Frontal cortex (tissue), 4 donors: ENCODE measurements at places on chromosomes 2 and 18.

- no peak for DNase-seq
Measured at GRCh38 chr18:57621246-57621604, 411 bp downstream of the NARS1 start.

DNA sequence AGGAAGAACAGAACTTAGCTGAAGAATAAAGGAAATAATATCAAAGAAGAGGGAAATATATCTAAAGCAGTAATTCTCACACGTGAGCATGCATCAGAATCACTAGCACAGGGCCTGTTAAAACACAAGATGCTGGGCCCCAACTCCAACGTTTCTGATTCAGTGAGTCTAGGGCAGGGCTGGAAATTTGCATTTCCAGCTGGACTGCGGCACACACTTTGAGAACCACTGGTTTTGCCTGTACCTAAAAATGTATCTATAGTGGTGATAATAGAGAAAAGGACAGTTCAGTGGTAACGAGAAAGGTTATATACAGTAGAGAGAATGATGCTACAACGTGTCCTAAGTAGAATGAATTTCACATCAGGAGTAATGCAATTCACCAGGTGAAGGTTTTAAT lies 11.2 kb downstream of the REV1 start:
- no peak for DNase-seq

- no peak for DNase-seq
Measured at GRCh38 chr18:417495-417894, 83.0 kb downstream of the COLEC12 start.

- DNase-seq: peak; percentile 84
Measured at GRCh38 chr2:10072656-10073480, 7.3 kb downstream of the CYS1 start.

DNA sequence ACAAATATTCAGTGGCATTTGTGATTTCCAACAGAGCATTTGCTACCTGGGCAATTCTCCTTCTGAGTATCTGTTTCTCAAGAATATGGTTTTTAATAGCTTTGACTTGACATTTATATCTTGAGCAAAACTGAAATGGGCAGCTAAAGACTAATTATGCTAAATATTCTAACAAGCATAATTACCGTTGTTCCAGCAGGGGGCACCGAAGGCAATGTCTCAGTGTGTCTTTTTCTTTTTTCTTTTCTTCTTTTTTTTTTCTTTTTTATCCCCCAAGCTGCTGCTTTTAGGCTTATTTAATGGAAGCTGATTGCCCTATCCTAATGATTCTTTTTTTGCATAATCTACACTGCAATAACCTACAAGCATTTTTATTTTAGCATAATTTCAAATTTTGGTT lies 138.9 kb upstream of the NABP1 start:
- no peak for DNase-seq

- no peak for DNase-seq
Measured at GRCh38 chr2:186327251-186327868, 158.7 kb upstream of the ZC3H15 start.

GRCh38 chr18:71293322-71293721 lies 1004.5 kb downstream of the SOCS6 start:
- DNase-seq: no peak

- DNase-seq: no peak
Measured at GRCh38 chr2:120737340-120738101, 1.9 kb downstream of the GLI2 start.

- peak; percentile 26 for DNase-seq
Measured at GRCh38 chr2:32553829-32554432, 73.9 kb upstream of the TTC27 start.

DNA sequence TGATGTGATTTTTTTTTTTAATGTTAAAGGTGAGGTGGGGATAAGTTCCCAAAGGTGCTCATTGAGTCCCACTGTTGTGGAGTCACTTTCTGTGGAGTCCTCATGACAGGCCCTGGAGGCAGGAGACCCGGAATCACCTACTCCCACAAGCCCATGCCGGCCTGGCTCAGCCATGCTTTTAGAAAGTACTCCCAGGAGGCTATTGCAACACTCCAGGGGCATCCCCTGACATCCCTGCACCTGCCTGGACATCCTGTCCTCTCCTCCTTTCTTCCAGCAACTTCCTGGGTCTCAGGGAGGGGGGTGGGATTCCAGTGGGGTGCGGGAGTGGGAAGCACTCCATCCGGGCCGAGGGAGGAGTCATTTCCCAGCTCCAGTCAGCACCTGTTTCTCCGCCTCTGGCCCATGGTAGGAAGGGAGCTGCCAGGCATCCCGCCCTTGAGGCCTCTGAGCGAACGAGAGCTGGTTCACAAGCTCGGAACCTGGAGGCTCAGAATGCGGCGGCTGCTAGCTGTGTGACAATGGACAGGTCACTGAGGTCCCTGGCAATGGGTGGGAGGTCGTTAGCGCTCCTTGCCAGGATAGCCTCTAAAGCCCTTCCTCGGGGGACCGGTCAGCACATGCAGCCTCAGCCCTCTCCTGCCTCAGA lies 163.9 kb upstream of the ID2 start:
- no peak for DNase-seq

GRCh38 chr2:217798191-217798590 lies 204.6 kb downstream of the TNS1 start:
- peak; percentile 5 for DNase-seq

GRCh38 chr18:77042583-77042982 lies 90.0 kb downstream of the MBP start:
- DNase-seq: no peak

DNA sequence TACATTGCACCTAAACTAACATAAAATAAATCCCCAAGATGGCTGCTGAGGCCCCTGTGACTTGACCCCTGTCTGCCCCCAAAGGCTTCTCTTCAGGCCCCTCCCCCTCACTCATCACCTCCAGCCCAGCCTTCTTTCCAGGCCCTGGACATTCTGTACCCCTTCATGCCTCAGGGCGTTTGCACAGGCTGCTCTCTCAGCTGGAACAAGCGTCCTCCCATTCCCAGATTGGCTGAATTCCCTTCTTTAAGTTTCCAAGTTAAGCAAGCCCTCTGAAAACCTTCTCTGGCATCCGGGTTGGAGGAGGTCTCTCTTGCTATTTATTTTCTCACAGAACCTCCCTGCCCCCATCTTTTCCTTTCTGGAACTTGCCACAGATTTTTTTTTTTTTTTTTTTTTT lies 165.2 kb upstream of the BCL2L11 start:
- no peak for DNase-seq

GRCh38 chr2:197307933-197308521 lies 2.6 kb downstream of the ANKRD44 start:
- DNase-seq: no peak

DNA sequence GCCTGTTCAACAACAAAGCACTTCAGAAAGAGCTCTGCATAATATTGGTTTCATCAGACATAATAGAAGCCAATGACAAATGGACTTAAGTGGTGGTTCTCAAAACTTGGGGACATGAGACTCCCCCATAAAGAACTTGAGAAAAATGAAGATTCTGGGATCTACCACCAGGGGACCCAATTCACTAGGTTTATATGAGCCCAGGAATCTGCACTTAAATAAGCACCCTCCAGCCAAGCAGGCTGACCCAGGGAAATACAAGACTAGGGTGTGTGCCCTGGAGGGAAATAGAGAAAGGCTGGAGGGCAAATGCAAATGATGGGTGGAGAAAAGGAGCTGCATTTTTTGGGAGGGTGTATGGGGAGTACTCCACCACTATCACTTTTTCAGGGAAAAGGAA lies 52.5 kb downstream of the SATB2 start:
- no peak for DNase-seq

GRCh38 chr18:10063489-10063888 lies 149.7 kb downstream of the VAPA start:
- DNase-seq: no peak

DNA sequence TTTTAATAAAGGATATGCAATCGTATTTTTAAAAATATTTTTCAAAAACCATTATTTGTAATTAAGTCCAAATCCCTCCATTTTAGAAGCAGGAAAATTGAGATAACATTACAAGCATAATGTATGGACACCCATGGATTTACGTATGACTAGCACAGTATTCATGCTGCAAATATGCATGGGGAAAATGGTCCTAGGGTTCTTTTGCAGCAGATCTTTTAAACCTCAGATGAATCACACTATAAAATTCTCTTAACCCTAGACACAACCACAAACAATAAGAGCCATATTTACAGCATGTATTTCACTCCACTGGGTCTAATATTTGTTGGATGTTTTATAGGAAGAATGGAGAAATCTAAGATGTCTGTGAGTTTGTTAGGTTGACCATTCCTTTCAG lies 453.4 kb downstream of the TGIF1 start:
- DNase-seq: no peak

DNA sequence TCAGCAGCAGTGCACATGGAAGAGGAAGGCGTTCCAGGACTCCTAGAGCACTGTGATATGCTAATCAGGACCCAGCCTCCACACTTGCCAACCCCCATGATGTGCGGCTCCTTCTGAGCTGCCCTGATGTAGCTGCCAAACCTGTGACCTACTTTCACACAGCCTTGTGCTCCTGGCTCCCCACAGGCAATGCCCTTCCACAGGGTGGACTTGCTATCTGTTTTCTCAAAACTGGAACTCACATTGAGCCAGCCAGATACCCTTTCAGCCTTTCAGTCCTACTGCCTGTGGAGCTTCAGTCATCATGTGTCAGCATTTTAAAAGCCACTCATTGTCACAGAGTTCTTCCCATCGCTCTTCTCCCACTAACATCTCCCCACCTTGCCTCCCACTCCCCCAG lies 181.6 kb downstream of the AFF3 start:
- DNase-seq: peak; percentile 18

DNA sequence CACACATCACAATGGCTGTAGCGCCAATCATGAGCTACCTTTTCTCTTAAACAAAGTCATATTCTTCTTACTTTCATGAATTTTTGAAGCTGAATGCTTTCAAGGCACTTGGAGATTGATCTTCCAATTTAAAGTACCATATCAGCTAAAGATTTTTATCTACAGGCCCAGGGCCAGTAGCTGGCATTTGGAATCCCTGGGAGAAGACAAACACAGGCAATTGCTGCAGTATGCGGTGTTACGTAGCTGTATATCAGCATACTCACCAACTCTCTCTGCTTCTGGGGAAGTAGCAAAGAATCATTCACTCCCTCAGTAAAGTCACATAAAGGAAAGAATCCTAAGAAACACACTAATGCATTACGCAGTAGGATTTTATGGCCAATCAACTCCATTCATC lies 202.3 kb downstream of the DLGAP1 start:
- no peak for DNase-seq

GRCh38 chr2:98180456-98180855 lies 93.5 kb downstream of the VWA3B start:
- no peak for DNase-seq

GRCh38 chr18:50870138-50870845 lies 8.6 kb upstream of the ME2 start:
- no peak for DNase-seq

DNA sequence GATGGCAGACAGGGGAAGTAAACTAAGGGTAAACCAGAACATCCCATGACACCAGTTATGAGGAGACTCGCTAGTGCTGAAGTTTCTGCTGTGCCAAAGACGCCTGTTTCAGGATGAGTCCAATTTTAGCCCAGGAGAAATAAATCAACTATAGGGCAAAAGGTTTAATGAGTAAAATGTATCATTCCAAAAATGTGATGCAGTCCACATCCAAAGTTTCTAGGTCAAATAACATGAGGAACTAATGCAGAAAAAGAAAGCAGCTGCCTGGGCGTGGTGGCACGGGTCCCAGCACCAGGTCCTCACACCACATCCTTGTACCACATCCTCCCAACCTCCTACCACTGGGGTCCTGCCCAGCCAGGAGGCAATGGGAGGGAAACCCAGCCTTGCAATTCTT lies 126.9 kb upstream of the CTAGE1 start:
- DNase-seq: no peak

DNA sequence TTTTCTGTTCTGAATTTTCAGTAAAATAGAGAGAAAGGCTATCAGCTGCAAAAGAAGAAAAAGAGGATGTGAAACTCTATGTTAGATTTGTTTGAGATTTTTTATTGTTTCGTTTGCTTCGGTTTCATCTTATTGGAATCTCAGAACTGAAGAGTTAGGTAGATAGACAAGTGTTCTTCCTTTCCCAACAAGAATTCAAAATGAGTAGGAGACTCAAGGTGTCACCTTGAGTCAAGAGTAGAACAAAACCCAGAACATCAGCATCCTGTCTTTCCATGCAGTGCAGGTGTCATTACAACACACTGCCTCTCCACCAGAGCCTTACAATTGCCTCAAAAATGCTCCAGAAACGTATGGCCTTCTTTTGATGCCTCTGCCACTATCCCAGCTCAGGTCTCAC lies 21.1 kb downstream of the NBAS start:
- DNase-seq: no peak

DNA sequence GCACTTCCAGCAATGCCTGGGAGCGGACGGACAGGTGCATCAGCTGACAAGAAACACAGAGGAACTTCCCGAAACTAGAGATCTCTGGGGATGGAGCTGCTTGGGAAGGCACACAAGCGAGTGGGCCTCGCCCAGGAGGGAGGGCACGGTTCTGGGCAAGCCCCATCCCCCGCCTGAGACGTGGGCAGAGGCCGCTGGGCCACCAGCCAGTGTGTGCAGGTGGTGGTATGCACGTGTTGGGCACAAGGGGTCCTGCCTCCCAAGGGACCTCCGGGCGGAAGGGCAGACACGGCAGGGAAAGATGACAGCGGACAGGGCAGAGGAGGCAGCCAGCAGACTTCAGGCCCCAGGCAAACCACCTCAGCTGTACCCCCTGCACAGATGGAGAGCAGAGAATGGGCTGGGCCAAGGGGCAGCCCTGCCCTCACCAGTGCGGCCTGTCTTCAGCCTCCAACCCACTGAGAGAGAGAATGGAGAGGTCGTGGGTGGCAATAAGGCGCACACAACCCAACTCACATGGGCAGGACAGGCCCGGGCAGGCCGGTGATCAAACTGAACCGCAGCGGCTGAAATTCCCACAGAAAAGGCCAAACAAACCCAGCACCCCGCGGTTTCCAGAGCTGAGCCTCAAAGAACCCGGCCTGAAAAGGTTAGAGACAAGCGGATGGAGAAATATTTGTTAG lies 51.2 kb downstream of the HDAC4 start:
- DNase-seq: no peak

DNA sequence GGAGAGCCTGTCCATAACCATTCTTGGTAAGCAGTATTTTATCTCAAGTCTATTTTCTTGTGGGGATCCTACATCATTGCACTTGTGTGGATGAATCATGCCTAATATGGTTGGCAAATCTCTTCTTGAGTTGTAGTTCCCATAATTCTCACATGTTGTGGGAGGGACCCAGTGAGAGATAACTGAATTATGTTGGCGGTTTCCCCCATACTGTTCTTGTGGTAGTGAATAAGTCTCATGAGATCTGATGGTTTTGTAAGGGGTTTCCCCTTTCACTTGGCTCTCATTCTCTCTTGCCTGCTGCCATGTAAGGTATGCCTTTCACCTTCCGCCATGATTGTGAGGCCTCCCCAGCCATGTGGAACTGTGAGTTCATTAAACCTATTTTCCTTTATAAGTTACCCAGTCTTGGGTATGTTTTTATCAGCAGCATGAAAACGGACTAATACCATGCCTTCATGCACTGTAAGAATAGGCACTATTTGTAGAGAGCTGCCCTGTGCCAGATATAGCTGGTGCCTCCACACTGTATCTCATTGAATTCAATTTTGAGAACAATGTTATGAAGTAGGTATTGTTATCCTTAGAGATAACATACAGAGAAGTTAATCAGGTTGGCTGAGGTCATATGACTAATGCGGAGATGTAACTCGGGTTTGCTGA lies 148.3 kb downstream of the PLCL1 start:
- DNase-seq: no peak
